ENCODE measurements at places on chromosomes 5 and 9.

DNA sequence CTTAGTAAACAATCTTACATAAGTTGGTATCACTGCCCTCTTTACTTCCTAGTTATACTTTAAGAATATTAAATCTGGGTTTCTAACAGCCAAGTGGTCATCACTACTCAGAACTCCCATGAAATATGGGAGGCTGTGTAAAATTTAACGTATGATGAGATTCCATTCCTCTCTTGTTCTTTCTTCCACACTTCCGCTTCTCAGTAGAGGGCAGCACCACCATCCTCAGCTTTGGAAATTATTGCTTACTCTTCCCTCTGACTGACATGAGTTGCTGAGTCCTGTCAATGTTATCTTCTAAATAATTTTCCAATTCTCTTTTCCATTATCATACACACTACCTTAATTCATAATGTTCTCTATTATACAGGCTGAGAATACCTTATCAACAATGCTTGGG lies 194.0 kb downstream of the RFX3 start:
- no peak for DNase-seq

- DNase-seq = no peak
These were observed 118.2 kb downstream of the KLHL3 start for GRCh38 chr5:137617528-137618205.

GRCh38 chr5:113231653-113232000 lies 203.2 kb downstream of the TSSK1B start:
- no peak for DNase-seq

- no peak for DNase-seq
These were observed 16.9 kb upstream of the FREM1 start for GRCh38 chr9:14926941-14927624.
